ENCODE measurements at places on chromosomes 13 and 19.

DNA sequence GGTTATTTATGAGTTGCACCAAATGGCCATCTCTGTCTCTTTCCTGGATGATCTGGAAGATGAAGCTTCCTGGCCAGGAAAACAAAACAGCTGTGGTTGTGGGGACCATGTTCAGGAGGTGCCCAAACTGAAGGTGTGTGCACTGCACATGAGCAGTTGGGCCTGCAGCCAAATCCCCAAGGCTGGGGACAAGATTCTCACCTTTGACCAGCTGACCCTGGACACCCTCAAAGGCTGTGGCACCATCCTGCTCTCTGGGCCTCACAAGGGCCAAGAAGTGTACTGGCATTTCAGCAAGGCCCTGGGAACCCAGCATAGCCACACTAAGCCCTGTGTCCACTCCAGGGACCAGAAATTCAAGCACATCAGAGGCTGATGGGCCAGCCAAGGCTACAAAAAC lies 84.2 kb downstream of the KCNRG start:
- no peak for DNase-seq

DNA sequence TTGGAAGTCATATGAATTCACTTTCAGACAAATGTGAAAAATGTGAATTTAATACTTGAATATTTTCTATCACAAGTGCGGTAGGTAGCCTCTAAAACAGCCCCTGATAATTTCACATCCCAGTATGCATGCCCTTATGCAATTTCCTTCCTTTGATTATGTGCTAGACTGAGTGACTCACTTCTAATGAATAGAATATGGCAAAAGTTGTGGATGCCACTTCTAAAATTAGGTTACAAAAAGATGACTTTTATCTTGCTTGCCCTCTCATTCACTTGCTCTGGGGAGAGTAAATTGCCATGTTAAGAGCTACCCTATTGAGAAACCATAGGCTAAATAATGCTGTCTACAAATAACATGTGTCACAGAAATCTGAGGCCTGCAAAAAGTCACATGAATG lies 402.5 kb upstream of the PCDH9 start:
- no peak for DNase-seq

DNA sequence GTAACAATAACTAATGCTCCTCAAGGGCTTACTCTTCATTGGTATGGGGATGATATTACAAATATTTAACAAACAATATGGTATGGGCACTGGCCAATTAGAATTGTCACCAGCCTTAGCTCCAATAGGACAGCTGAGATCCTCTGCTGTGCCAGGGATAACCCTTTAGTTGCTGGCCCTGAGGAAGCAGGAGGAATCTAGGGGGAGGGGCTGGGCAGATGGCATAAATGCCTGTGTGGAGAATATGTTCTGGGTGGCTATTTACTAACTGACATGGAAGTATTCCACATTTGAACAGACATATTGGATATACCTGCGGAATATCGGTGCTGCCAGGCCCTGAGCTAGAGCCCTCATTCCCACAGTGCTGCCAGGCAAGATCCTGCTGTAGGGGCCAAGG lies 16.6 kb upstream of the LRCH1 start:
- no peak for DNase-seq

DNA sequence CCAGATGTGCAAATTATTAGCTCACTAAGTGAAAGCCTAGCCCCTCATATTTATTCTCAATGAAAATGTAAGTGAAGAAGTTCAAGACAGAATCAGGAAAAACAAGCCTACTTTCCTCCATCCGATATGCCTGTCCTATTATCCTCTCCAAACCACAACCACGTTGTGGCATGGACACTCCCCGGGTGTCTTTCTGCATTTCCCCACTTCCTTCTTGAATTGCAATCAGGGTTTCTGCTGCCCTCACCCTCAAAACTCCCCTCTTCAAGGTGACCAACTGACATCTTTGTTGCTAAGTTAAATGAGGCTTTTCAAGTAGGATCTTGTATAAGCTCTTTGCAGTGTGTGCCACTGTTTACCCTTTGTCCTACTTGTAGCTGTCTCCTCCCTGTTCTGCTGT lies 11.8 kb downstream of the SLC25A30 start:
- no peak for DNase-seq

- peak; percentile 81 for DNase-seq
These were observed 1.7 kb downstream of the DPY19L3 start for GRCh38 chr19:32407004-32407992.

DNA sequence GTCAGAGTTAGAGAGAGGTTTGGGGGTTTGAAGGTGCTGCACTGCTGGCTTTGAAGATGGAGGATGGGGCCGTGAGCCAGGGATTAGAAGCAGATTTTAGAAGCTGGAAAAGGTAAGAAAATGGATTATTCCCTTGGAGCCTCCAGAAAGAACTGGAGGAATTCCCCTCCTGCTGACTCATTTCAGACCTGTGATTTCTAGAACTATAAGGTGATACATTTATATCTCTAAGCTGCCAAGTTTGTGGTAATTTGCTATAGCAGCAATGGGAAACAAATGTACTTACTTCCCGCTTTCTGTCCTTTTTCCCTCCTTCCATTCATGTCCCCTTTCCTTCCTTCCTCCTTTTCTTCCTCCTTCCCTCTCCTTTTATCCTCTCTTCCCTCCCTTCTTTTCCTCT lies 78.5 kb upstream of the PCDH8 start:
- DNase-seq, result no peak

DNA sequence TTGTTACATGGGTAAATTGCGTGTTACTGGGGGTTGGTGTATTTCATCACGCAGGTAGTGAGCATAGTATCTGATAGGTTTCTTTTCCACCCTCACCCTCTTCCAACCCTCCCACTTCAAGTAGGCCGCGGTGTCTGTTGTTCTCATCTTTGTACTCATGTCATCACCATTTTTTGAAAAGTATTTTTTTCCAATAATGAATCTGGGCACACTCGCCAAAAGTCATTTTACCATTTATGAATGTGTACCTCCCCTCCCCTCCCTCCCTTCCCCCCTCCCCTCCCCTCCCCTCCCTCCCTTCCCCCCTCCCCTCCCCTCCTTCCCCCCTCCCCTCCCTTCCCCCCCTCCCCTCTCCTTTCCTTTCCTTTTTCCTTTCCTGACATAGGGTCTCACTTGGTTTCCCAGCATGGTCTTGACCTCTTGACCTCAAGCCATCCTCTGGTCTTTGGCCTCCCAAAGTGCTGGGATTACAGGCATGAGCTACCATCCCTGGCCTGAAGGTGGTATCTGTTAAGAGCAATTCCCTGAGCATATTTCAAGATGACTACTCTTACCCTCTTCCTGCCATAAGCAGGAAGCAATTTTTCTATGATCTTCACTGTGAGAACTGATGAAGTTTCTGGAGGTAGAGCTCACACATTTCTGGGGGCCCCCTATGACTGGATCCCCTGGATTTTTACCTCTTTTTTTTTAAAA lies 15.7 kb downstream of the ZNF627 start:
- no peak for DNase-seq

DNA sequence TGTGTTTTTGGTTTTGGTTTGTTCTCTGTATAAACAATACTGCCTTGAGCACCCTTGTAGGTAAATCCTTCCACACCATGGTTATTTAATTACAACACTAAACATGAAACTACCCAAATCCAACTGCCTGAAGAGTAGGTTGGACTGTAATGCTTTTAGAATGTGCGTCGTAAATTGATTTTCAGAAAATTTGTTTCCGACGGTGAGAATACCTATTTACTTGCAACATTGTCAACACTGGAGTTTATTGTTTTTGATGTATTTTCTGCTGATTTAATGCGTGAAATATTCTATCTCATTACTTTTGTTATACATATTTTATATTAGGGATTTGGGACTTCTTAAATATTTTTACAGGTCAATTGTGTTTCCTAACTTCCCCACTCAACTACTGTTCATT lies 48.2 kb downstream of the ADGRE1 start:
- DNase-seq, result no peak

GRCh38 chr13:86741762-86742285 lies 929.3 kb upstream of the SLITRK5 start:
- DNase-seq, result no peak

DNA sequence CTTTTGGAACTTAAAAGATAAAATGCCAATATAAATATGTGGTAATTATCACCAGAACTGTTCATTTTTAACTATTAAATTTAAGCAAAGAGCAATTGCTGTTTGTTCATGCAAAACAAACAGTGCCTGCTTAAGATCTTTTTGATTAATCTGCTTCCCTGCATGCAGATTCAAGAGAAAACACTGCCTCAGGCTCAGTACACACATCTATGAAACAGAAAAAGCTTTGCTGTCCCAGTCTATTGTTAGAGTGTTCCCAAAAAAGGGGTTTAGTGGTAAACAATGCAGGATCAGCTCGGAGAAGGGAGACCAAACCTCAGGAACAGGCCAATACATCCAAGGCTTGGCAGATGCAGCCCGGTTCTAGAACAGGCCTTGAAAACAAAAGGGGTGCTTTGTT lies 49.3 kb upstream of the TDRD3 start:
- no peak for DNase-seq

- no peak for DNase-seq
These were observed 8.2 kb upstream of the SIGLEC14 start for GRCh38 chr19:51654783-51655182.

DNA sequence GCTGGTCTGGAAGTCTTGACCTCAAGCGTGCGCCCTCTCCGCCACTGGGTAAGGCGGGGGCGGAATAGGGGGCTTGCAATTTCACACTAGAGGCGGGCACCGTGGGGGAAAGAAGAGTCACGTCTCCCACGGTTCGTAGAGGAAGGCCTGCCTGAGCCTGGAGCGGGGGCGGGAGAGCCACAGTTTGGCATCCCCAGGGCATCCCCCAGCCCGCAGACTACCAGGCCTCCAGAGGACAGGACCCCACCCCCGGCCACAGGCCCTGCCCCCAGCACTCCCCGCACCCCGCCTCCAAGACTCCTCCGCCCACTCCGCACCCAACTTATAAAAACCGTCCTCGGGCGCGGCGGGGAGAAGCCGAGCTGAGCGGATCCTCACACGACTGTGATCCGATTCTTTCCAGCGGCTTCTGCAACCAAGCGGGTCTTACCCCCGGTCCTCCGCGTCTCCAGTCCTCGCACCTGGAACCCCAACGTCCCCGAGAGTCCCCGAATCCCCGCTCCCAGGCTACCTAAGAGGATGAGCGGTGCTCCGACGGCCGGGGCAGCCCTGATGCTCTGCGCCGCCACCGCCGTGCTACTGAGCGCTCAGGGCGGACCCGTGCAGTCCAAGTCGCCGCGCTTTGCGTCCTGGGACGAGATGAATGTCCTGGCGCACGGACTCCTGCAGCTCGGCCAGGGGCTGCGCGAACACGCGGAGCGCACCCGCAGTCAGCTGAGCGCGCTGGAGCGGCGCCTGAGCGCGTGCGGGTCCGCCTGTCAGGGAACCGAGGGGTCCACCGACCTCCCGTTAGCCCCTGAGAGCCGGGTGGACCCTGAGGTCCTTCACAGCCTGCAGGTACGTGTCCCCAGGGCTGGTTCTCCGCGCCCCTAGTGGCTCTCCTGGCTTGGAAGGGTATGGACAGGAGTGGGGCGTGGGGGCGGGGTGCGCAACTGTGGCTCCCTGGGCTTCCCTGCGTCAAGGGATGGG lies at the start of gene ANGPTL4:
Gene ANGPTL4 (plus strand): TSS at position 353 of the 969 bp plus-strand sequence. CDS start 167 bp downstream, at position 520.
- DNase-seq, result peak; percentile 26

DNA sequence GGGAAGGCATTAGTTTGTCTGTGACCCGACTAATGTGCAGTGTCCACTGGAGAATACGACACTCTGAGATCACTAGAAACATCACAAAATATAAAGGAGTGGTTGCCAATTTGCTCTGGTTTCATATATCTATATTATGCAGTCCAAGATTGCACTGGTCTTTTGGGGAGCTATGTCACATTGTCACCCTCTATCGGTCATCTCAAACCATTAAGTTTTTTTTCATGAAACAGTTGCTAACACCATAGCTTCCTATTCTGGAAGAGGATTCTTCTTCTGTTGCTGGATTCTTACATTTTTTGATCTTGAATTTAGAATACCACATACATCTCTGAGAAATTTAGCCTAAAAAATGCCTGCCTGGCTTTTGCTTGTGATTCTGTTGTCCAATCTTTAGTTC lies 168.6 kb downstream of the LACC1 start:
- DNase-seq, result no peak

DNA sequence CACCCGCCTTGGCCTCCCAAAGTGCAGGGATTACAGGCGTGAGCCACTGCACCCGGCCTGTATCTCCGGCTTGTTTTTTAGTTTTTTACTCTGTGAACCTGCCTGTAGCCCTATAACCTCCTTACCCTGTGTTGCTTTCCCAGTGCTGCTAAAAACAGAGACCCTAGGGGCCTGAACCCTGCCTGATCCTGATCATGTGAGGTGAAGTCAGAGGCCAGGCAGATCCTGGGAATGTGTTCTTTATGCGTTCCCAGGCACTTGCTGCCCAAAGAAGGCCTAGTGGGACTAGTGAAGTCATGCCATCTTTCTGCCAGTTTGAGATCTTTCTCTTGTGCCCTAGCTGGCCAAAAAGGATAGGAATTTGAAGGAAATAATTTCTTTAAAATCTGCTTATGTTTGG lies 4.6 kb downstream of the UBA2 start:
- DNase-seq, result no peak

GRCh38 chr19:34274284-34274826 lies 20.0 kb downstream of the GARRE1 start:
- no peak for DNase-seq

DNA sequence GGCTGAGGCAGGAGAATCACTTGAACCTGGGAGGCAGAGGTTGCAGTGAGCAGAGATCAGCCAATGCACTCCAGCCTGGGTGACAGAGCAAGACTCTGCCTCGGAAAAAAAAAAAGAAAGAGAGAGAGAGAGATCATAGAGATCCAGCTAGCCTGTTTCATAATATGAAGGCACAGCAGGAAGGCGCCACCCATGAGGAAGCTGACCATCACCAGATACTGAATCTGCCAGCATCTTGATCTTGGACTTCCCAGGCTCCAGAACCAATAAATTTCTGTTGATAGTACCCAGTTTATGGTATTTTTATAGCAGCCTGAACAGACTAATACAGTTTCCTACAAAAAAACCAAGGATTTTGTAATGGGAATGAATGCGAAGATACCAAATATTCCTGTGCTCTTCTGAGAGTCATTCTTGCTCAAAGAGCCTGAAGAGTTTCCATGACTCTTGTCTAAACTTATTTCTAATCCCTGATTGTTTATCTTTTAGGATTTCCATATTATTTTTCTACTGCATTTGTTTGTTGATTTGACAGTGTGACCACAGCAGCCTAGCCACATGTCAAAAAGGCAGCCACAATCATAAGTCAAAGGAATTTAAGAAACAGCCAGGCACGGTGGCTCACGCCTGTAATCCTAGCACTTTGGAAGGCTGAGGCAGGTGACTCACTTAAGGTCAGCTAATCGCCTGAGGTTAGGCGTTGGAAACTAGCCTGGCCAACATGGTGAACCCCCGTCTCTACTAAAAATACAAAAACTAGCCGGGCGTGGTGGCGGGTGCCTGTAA lies 37.7 kb upstream of the PDCD5 start:
- no peak for DNase-seq

- no peak for DNase-seq
These were observed 9.0 kb upstream of the TEX26 start for GRCh38 chr13:30923418-30923817.
